Activated naive CD4-positive, alpha-beta T cell treated with anti-CD3 and anti-CD28 coated beads, Interleukin-2, amount 10 ng/mL, durations not matched to agents 5 hours and 36 hours (primary cell): ENCODE measurements at places on chromosomes 13 and 19. TPM values are rescaled to one million over a fixed set of nuclear protein-coding genes. Genes with fewer than 3 reads are reported as not detected.

The KIR3DL1 gene
- total RNA-seq, result 0.12 TPM

The CCL25 gene
- 6.0 TPM for total RNA-seq

The KLK13 gene
- total RNA-seq, result not detected

The CTU1 gene
- total RNA-seq, result 9.9 TPM

The CEACAM7 gene
- total RNA-seq, result not detected

The SELENOV gene
- total RNA-seq, result not detected

The GNA15 gene
- total RNA-seq, result 36.5 TPM

The HRC gene
- total RNA-seq, result not detected

The MUC16 gene
- total RNA-seq, result not detected

The ZNF714 gene
- total RNA-seq, result 22.0 TPM

The TSHZ3 gene
- 1.2 TPM for total RNA-seq

The FCGBP gene
- 4.8 TPM for total RNA-seq

The MAN2B1 gene
- total RNA-seq, result 179 TPM

The KANK2 gene
- total RNA-seq, result 8.5 TPM

The KCTD15 gene
- total RNA-seq, result 2.4 TPM

The ALOX5AP gene
- total RNA-seq, result 40.8 TPM

The RXFP2 gene
- not detected for total RNA-seq

The SIN3B gene
- total RNA-seq, result 41.2 TPM

The INSL3 gene
- 7.4 TPM for total RNA-seq

The ATP8B3 gene
- 20.7 TPM for total RNA-seq

The GRIK5 gene
- 0.67 TPM for total RNA-seq

The PTGIR gene
- 13.9 TPM for total RNA-seq

The ZNF730 gene
- total RNA-seq, result 0.14 TPM

The POSTN gene
- total RNA-seq, result 0.24 TPM

The CD209 gene
- not detected for total RNA-seq

The MRPL54 gene
- total RNA-seq, result 84.8 TPM
